ENCODE measurements at places on chromosomes 6 and 20. TPM values are rescaled to one million over a fixed set of nuclear protein-coding genes. Genes with fewer than 3 reads are reported as not detected.

DNA sequence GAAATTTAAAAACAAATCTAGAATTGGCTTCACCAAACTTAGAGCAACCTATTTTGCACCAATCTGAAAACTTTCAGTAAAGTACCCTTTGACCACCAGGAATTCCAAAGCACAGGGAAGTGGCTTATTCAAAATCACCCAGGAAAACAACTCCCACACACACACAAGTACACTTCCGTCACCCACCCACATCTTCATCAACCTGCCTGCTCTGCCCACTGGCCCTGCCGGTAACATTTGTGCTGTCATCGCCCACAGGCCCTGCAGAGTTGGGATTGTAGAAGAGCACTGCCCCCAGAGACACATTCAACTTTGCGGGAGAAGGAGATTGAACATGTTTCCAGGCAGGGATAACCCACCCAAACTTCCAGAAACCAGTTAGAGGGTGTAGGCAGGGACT is 19.3 kb upstream of the SCML4 start:
- DNase-seq = no peak
- H3K4me1 ChIP-seq = peaks cover 4% of the 10 kb centered on the region
- no peaks in the 10 kb centered on the region for H3K36me3 ChIP-seq
- H3K27me3 ChIP-seq = peaks cover 14% of the 10 kb centered on the region
- H3K27ac ChIP-seq = no peak overlapping the region

GRCh38 chr6:53439556-53439955 is 90.8 kb upstream of the ELOVL5 start:
- DNase-seq = no peak
- H3K4me1 ChIP-seq = peaks cover 22% of the 10 kb centered on the region
- no peaks in the 10 kb centered on the region for H3K36me3 ChIP-seq
- H3K4me3 ChIP-seq = no peak overlapping the region

The BCLAF1 gene
- 25.2 TPM for polyA plus RNA-seq

GRCh38 chr6:97136626-97137358 is 146.2 kb downstream of the MMS22L start:
- H3K36me3 ChIP-seq = no peaks in the 10 kb centered on the region
- no peak overlapping the region for H3K4me3 ChIP-seq

DNA sequence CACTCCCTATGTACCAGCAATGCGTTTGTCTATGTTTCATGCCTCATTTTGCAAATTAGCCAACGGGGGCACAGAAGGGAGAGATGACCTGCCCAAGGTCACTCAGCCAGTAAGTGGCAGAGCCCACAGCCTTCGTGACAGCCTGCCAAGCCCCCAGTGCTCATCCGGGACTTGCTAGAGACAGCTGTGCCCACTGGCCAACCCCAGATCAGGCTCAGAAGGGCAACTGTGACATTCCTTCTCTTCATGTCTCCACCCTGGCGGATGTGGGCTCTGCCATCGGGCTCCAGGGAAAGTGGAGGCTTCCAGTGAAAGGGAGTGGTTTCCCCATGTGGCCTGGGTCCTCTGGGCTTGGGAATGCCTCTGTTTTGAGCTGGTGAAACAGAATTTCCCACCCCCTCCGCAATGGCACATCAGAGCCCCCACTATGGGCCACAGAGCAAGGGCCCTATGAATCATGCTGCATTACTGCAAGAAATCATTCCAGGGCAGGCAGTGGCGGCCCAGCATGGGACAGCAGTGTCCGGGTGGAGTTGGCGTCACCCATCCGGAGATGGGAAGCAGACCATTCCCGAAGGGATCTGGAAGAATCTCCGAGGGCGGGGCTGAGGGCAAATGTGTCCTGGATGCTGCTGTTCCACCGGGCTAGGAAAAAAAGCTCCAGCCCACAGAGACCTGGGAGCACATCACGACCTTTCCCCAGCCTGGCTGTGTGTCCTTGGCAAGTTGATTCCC is 9.1 kb downstream of the RSPO4 start:
- H3K4me3 ChIP-seq = no peak overlapping the region
- no peak for DNase-seq
- H3K4me1 ChIP-seq = no peaks in the 10 kb centered on the region
- H3K27me3 ChIP-seq = peaks cover 23% of the 10 kb centered on the region
- H3K27ac ChIP-seq = no peak overlapping the region
- H3K36me3 ChIP-seq = no peaks in the 10 kb centered on the region

GRCh38 chr6:116314218-116314617 is 34.5 kb upstream of the TSPYL1 start:
- no peak overlapping the region for H3K27ac ChIP-seq
- no peaks in the 10 kb centered on the region for H3K36me3 ChIP-seq
- DNase-seq = no peak
- H3K4me3 ChIP-seq = no peak overlapping the region
- H3K27me3 ChIP-seq = no peaks in the 10 kb centered on the region
- peaks cover 30% of the 10 kb centered on the region for H3K4me1 ChIP-seq
